H7 (cell line): ENCODE measurements at places on chromosomes 5 and 9.
A peak's percentile ranks its signal among the peaks of the same experiment; 100 is the strongest.

- no peak for DNase-seq
Observed at GRCh38 chr5:114419959-114420358, 58.1 kb downstream of the KCNN2 start.

GRCh38 chr9:131693651-131694597 lies 46.0 kb downstream of the RAPGEF1 start:
- peak; percentile 42 for DNase-seq

DNA sequence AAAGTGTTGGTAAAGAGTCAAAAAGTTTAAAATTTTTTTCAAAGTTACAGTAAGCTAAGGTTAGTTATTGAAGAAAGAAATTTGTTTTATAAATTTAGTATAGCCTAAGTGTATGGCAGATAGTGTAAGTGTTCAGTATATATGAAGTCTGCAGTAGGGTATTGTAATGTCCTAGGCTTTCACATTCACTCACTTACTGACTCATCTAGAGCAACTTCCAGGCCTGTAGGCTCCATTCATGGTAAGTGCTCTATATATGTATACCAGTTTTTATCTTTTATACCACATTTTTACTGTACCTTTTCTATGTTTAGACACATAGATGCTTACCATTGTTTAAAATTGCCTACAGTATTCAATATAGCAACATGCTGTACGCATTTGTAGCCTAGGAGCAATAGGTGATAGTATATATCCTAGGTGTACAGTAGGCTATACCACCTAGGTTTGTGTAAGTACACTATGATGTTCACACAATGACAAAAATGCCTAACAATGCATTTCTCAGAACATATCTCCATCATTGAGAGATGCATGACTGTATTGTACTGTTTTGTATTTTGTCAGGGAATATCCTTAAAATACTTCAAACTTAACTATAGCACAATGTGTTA lies 38.5 kb downstream of the CYSTM1 start:
- DNase-seq: no peak

DNA sequence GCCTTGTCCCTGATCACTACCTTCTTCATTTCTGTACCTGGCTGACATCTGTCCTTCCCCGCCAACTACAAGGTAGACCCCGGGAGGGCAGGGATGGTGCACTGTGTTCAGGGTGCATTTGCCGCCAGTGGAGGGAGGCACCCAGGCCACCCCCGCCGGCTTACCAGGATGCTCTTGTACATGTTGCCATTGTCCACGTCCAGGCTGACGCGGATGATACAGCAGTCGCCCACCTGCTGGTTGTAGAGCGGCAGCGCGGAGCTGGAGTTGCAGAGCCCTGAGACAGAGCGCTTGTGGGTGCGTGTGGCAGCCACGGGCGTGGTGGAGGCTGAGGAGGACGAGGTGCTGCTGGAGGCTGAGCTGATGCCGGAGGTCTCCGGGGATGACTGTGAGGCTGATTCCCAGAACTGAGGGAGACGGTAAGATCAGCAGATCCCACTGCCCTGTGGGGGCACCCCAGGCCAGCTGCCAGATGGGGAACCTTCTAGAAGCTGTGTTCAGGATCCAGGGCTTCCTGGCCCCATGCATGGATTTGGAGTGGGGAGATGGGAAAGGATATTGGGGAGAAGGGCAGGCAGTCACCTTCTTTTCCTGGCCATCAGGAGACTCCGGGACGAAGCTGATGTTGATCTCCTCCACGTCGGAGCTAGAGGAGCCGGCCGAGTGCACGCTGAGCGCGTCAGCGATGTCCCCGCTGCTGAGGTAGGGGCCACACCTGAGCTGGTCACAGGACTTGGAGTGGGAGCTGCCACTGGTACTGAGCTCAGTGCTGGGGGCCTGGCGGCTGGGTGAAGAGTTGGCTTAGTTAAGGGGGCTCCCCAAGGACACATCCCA lies 19.5 kb downstream of the RALGDS start:
- peak; percentile 35 for DNase-seq

- DNase-seq: peak; percentile 61
Observed at GRCh38 chr9:130200038-130200849, 28.0 kb downstream of the NCS1 start.

- no peak for DNase-seq
Observed at GRCh38 chr5:124133406-124133805, 613.0 kb downstream of the ZNF608 start.

- no peak for DNase-seq
Observed at GRCh38 chr5:26492906-26493459, 545.4 kb downstream of the CDH9 start.
